Esophagus muscularis mucosa (tissue), 4 donors: ENCODE measurements at places on chromosomes 3 and 15.

- DNase-seq = no peak
Measured at GRCh38 chr3:171187706-171188290, 161.3 kb upstream of the SLC2A2 start.

DNA sequence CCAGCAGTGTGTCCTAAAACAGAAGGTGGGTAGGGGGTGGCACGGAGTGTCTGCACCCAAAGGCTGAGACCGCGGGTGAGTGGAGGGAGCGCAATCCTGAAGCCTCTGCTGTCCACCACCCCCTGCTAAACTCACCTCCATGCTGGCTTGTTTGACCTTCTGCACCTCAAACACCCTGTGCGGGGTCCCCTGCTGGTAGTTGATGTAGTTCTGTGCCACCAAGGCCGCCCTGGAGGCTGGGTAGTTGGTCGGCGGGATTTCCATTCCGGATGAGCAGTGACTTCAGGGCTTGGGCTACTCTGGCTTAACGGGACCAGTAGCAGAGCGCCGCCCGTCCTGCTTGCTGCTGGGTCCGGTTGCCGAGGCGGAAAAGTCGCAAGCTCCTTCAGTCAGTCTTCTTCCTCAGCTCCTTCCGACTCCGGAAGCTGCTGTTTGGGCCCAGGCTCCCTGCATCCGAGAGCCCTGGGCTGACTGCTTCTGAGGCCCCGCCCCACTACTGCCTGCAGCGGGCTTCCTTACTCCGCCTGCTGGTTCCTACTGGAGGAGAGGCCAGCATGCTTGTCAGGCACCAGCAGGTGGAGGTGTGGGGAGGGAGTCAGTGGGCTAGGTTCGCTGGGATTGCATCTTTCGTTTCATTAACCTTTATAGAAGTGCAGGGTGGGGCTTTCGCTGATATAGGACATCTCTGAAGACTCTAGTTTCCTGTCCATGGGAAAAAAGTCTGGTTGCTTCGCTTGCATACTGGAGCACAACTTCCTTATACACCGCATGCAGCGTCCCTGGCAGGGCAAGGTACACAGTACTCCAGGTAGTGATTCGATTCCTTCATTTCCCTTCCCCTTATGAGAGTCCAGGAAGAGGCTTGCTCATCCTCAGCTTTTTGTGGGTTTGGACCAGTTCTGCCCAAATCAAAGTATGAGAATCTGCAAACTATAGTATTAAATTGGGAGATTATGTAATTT, at the start of gene LXN:
TSS of gene LXN (minus strand) at position 434 of the 962 bp plus-strand sequence. CDS start at position 264, 170 bp downstream.
- DNase-seq = peak; percentile 94

- no peak for DNase-seq
Measured at GRCh38 chr15:29624271-29624670, 198.0 kb downstream of the TJP1 start.

- no peak for DNase-seq
Measured at GRCh38 chr3:169283951-169284350, 379.6 kb downstream of the MECOM start.

DNA sequence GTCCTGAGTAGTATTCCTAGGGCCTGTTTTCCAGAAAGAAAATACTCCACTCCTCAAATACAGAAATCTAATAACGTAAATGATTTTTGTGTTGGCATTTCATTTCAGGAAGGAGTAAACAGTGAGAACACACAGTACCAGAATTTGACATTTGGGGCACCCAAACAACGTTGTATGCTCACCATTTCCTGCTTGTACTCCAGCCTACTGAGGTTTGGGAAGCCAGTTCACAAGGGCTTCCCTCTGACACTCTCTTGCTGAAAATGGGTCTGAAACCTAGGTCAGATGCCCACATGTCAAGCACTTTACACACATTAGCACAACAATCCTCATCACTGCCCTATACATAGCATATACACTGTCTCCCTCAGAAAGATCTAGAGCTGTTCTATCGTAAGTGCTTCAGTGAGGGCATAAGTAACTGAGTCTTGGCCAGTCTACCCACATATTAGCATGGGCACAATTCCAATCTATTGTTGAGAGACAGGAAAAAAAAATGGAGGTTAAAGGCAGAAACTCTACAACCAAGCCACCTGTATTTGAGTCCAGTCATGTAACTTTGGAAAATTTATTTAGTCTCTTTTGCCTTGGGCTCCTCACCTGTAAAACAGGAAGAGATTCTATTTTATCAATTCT, 43.5 kb upstream of the RSL24D1 start:
- DNase-seq = no peak

- no peak for DNase-seq
Measured at GRCh38 chr3:23723930-23724329, 81.8 kb upstream of the UBE2E1 start.

DNA sequence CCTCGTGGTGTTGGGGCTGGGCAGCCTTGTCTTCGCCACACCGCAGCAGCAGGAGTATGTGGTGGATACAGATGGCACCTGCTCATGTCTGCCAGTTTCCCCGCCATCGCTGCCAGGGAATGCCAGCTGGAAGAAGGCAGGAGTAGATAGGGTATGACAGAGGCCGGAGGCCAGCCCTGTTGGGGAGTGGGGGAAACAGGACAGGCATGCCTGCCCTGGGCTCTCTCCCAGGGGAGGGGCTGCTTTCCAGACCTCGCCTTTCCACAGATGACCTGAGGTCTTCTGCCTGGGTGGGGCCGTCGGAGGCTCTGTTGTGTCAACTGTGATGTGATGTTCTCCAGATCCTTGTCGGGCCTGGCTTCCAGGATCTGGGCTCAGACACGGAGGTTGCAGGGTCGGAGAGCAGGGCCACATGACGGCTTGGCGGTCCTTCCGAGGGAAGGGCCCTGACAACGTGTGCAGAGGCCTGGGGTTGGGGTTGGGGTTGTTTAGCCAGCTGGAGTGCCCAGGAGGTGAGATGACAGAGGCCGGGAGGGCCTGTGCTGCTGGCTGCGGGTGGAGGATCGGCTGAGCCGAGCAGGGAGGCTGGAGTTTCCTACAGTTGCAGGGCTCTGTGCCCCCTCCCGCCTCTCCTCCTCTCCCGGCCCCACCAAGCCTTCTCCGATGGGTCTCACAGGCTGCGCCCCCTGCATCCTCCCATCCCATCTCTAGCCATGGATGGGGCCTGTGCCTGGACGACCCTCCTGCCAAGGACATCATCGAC, 102.0 kb downstream of the TBC1D2B start:
- DNase-seq = no peak
